ENCODE measurements at places on chromosomes 5 and 9.

DNA sequence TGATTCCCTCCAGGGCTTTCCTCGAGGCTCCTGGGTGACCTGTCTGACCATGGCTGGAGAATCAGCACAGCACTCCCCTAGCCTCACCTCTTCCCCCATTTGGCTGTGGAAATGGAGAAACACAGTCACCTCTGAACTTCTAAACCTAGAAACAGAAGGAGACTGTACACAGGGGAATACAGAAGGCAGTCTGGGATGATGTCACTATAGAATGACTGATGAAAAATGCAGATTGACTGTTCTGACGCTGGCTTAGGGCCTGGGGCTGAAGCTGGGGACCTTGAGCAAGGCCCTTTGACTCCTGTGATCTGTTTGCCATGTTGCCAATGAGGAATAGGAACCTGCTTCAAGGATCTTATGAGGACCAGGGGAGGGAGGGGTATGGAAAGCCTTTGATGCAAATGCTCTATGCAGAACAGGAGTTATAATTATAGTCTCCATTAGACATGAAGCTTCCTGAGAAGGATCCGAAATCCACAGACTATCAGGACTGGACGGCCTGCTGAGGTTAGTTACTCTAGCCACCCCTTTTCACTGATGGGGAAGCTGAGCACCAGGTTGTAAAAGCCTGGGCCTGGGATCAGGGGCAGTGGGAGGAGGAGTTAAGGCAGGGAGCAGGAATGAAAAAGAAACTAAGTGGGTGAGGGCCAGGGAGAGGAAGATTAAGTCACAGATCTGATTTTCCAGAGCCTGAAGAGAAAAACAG is 24.4 kb upstream of the ANXA6 start:
- DNase-seq: no peak

DNA sequence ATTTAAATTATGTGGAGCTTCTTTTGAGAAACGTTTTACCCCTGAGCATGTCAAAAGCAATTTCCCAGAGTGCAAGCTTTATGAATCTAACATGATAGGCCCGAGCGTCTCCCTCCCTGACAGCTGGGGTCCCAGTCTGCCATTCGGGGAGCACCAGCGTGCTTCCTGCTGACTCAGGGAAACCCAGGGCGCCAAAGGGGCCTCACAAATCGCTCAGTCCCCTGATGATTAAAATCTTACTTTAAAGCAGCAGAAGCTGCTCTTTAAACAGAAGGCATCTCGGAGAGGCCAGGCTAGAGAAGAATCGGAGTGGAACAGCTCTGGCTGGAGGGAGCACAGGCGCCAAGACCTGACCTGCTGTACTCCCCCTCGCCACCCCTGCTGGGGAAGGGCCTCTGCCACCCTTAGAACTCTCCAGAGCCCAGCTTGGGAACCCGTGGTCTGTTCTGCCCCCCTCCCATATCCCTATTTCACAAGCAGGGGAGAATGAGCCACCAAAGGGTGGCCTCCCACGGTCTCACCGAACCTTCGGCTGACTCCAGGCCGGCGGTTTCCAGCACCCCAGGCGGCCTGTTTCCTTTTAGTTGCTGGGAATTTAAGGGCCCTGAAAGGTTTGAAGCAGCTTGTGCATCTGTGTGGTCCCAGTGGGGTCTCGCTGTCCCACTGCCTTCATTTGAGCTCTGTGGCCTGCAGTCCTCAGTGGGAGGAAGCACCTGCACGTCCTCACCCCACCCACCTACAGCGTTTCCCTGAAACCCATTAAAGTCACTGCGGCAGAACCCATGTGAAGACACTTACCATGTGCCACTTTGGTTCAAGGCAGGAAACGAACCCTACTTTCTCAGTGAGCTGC is 147.6 kb downstream of the COL23A1 start:
- DNase-seq: no peak

GRCh38 chr9:98491828-98492227 is 216.9 kb downstream of the GABBR2 start:
- DNase-seq: no peak

DNA sequence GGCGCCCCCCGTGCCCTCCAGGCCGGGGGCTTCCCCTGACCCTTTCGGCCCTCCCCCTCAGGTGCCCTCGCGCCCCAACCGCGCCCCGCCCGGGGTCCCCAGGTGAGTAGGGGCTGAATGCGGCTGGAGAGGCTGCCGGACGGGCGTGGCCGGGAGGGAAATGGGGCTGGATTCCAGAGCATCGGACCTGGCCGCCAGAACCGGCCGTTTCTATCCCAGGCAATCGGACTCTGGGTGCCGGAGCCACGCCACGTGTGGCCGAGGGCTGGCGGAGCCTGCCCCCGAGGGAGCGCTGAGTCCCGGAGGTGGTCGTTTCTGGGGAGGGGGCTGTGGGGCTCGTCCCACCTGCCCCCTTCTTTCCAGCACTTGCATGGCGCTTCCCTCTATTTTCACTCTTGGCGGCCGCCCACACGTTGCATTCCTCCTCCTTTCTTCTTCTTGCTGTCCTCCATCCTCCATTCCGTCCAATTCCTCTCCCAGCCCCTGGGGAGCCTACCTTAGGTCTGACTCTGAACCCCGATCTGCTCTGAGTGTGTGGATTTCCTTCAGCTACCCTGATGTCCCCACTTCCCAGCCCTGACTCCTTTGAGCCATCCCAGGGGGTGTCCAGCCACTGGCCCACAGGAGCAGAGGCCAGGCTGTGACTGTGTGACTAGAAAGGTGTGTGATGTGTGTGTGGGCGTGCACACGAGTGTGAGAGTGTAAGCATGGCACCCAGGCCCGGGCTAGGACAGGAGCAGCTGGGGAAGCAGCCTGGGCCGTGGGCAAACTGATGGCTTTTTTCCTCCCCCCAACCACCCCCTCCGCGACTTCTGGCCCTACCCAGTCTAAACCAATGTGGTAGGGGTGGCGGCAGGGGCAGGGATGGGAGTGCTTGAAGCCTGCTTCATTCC is 24.7 kb downstream of the GOLGA2 start:
- DNase-seq: no peak

- DNase-seq: no peak
These were observed 152.5 kb upstream of the ZNF366 start for GRCh38 chr5:72659726-72660125.

DNA sequence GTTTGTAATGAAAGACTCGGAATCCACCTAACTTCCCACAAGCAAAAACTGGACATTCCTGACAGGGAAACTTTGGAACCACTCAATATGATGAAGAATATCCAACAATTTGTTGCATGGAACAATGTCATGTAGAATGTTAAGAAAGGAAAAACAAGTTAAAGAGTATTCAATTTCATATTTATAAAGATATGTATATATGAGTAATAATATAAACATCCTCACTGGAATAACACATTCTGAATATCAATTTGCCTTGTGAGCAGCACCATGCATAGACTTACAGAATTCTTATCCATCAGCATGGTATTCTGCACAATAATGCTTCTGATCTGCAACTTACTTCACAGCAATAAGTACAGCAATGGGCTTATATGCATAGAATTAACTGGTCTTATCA is 650.3 kb downstream of the SEMA5A start:
- no peak for DNase-seq

GRCh38 chr9:137952976-137953666 is 75.5 kb downstream of the CACNA1B start:
- no peak for DNase-seq

GRCh38 chr9:6277417-6277816 is 50.8 kb upstream of the TPD52L3 start:
- DNase-seq: no peak

GRCh38 chr5:132095424-132095972 is 21.9 kb downstream of the CSF2 start:
- peak; percentile 14 for DNase-seq

- no peak for DNase-seq
These were observed 101.1 kb downstream of the RGS3 start for GRCh38 chr9:113564498-113565237.

- no peak for DNase-seq
These were observed 271.6 kb downstream of the RAB3C start for GRCh38 chr5:58854441-58854840.

DNA sequence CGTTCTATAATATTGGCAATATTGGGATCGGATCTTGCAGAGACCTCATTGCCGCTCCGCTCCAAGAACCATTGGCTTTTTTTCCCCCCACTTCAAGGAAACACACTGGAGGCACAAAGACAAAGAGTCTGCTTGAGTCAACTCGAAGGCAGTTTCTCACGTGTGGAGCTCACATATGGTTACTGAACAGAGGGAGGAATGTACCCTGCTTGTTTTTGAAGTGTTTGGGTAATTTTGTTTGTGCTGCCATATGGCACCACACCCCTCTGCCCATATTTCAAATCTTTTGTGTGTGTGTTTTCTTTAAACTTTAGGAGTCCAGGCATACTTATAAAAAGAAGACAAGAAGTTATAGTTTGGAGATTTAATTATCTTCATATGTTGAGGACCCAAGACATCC is 595.9 kb downstream of the DTWD2 start:
- DNase-seq: no peak

DNA sequence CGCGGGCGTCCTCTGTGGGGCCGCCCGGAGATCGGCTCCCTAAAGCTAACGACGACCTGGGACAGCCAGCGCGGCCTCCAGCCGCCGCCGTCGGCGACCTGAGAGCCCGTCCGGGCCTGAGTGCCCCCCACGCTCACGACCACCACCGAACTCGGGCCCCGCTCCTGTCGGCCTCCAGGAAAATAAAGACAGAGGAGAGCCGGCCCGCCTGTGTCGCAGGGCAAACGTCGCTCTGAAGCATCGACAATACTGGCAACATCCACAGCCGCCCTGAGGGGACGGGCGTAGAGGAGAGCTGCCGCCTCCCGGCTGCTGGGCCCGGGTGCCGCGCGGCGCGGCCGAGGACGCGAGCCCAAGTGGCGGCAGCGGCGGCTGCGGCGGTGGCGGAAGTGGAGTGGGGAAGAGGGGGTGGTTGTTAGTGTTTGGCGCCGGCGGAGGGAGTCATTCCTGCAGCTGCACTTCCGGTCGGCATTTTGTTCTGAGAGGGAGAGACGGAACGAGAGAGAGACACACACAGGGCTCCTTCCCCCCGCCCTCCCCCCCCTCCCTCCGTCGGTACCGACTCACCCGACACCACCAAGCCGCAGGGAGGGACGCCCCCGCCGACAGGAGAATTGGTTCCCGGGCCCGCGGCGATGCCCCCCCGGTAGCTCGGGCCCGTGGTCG is at the start of gene NIPBL:
Gene NIPBL, plus strand, starts transcription at position 471 of the 666 bp plus-strand sequence. CDS start 76,928 bp downstream, outside the sequence.
- DNase-seq: peak; percentile 94

DNA sequence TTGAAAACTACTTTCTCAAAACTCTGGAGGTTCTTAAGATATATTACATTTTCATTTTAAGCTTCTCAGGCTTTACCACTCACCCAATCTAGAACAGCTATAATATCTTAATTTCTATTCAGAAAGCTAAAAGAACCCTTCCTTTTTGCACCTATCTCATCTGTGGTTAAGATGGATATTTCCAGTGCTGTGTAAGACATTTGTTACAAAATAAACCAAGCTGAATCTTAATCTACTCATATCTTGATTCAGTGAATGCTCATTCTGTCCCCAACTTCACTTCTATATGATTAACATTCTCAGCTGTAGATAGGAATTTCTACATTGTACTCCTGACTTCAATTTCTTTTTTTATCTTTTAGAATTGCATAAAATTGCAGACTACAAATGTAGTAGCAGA is 15.0 kb downstream of the ABHD17B start:
- peak; percentile 18 for DNase-seq

DNA sequence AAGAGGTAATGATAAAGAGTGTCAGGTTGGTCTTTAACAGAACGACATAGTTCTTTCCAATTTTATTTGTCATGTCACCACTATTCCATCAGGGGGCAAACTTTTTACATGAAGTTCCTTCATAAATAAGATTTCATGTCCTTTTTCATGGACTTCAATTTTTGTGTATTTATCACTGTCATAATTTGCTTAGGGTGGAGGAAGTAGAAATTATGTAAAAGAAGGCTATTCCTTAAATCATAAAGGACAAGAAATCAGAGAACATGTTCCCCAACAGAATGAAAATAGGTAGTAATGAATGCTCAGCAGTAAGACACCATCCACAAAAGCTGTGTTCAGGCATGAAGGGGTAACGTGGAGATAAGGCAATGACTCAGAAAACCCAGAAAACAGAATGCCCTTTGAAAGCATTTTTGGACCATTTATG is 72.7 kb downstream of the ZFAND5 start:
- peak; percentile 39 for DNase-seq

All from activated CD4-positive, alpha-beta T cell treated with anti-CD3 and anti-CD28 coated beads, Interleukin-2, Interleukin-6, amounts not matched to agents 100 ng/mL and 50 ng/mL, durations not matched to agents 16 hours and 8 hours (primary cell).